Left ventricle myocardium superior (tissue), 1 donor: ENCODE measurements at places on chromosomes 1 and 21. TPM values are rescaled to one million over a fixed set of nuclear protein-coding genes. Genes with fewer than 3 reads are reported as not detected.

The CLCA1 gene
- total RNA-seq: not detected

The WDR64 gene
- not detected for total RNA-seq

The KCNE2 gene
- total RNA-seq: not detected

The DDX59 gene
- total RNA-seq: 12.6 TPM

The TMEM201 gene
- 20.8 TPM for total RNA-seq

The LHX8 gene
- total RNA-seq: not detected

The KCNK1 gene
- total RNA-seq: 29.7 TPM

The EVA1C gene
- total RNA-seq: 13.6 TPM

The C1orf141 gene
- not detected for total RNA-seq

The PAPPA2 gene
- 0.45 TPM for total RNA-seq

The LRRC3 gene
- 2.1 TPM for total RNA-seq
